ENCODE measurements at places on chromosomes 2 and 18. TPM values are rescaled to one million over a fixed set of nuclear protein-coding genes. Genes with fewer than 3 reads are reported as not detected.

GRCh38 chr2:63843093-63843492 lies 1.4 kb downstream of the UGP2 start:
- DNase-seq, result no peak

DNA sequence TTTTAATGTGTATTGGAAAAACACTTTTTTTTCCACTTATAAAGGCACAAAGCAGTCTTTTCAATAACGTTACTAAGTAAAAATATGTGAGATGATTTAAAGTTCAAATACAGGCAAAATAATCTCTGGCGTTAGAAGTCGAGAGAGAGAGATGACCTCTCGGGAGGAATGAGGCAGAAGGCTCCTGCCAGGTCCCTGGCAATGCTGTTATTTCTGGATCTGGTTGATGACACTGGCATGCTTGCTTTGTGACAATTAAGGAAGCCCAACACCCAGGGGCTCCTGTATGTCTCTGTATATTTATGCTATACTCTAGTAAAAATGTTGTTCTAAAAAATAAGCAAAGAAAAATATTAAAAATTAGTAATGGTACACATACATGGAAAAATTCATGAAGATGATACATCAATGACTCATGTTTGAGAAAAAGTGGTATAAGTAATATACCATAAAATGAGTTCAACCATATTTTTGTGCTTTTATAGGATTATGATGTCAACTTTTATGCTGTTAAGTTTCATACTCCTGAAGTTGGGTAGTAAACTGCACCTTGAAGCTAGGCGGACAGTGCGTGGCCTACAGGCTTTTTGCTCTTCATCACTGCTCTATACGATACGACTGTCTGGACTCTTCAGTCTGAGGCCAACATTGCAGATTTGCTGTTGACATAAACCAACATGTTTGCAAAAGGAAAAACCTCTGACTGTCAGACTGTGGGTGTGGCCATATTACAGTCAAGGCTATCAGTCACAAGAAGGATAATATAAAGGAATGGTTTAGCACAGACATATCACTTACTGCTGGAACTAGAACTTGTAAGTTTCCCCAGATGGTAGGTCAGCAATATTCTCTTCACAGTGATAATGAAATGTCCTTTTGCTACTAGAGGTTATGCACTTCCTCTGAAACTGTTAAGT lies 19.8 kb downstream of the VPS4B start:
- DNase-seq, result no peak

GRCh38 chr18:76266236-76266991 lies 228.6 kb downstream of the ZNF516 start:
- peak; percentile 54 for DNase-seq

- DNase-seq, result no peak
Measured at GRCh38 chr2:29766191-29766590, 155.2 kb downstream of the ALK start.

DNA sequence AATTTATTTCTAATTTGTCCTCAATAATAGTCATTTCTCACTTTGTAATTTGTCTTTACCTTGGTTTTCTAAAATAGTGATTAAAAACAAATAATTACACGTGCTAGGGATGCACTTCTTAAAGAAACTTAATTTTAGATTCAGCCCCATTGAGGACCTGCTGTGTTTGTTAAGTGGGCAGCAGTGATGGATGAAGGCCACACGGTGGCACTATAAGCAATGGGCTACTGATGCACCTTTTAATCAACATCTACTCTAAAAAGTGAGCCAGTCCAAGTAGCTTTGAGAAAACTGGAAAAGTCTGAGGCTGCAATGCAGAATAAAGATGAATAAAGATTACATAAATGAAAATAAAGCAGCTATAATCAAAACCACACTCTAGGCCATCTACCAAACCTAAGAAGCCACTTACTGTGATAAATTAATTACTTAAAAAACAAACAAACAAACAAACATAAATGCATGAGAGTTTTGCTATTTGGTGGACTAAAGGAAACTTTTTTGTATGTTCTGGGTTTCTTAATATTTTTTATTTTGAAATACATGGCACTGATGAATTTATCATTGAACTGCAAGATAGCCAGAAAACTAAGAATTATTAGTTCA lies 89.3 kb downstream of the PDE11A start:
- no peak for DNase-seq

- DNase-seq, result peak; percentile 60
Measured at GRCh38 chr18:74522635-74523548, 11.4 kb upstream of the CNDP1 start.

SERPINB10 gene
- 1.9 TPM for total RNA-seq
